ENCODE measurements at places on chromosomes 16 and 17. TPM values are rescaled to one million over a fixed set of nuclear protein-coding genes. Genes with fewer than 3 reads are reported as not detected.

DNA sequence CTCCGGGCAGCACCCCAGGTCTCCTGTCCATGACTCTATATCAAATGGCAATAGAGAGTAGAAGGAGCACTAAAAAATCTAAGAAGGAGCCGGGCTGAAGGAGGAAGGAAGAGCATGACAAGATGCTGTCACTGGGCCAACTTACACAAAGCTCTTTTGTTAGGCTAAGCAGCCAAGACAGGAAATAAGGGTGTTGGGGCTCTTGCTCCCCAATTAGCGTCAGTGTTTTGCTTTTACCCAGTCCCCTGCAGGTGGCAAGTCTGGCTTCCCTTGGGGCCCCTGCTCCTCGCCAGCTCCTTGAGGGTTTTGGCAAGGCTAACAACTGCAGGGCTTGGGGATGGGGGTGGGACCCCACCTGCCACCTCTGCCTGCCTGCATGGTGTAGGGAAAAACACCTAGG, 120.5 kb downstream of the CCT6B start:
- no peaks in the 10 kb centered on the region for H3K36me3 ChIP-seq
- peaks cover 59% of the 10 kb centered on the region for H3K4me1 ChIP-seq
- DNase-seq = no peak

DNA sequence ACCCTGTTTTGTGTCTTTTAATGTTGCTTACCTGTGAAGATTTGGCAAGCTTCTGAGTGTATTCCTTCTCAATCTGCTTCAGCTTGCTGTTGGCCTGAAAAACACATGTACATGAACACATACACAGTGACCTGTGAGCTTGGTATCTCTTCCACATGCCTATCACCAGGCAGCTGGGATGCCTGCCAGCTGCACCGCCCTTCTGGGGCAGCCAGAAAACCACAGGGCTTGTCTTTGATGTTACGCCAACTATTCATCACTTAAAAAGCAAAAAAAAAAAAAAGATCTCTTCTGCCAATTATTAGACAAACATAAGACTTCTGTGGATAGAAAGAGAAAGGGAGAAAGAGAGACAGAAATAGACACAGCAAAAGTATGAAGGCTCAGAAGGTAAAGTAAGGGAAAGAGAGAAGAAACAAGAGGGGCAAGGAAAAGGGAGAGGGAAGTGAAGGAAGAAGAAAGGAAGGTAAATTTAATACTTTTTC, 189.2 kb upstream of the AXIN2 start:
- no peaks in the 10 kb centered on the region for H3K27me3 ChIP-seq
- H3K4me1 ChIP-seq = peaks cover 9% of the 10 kb centered on the region
- H3K4me3 ChIP-seq = no peak overlapping the region
- peak; percentile 63 for DNase-seq
- H3K27ac ChIP-seq = no peak overlapping the region

CHST4 gene
- total RNA-seq = not detected

- H3K4me1 ChIP-seq = peaks cover 7% of the 10 kb centered on the region
- H3K27me3 ChIP-seq = no peaks in the 10 kb centered on the region
- no peak overlapping the region for H3K27ac ChIP-seq
- peaks cover 16% of the 10 kb centered on the region for H3K36me3 ChIP-seq
Observed at GRCh38 chr17:45639297-45639849, 144.7 kb upstream of the CRHR1 start.

DNA sequence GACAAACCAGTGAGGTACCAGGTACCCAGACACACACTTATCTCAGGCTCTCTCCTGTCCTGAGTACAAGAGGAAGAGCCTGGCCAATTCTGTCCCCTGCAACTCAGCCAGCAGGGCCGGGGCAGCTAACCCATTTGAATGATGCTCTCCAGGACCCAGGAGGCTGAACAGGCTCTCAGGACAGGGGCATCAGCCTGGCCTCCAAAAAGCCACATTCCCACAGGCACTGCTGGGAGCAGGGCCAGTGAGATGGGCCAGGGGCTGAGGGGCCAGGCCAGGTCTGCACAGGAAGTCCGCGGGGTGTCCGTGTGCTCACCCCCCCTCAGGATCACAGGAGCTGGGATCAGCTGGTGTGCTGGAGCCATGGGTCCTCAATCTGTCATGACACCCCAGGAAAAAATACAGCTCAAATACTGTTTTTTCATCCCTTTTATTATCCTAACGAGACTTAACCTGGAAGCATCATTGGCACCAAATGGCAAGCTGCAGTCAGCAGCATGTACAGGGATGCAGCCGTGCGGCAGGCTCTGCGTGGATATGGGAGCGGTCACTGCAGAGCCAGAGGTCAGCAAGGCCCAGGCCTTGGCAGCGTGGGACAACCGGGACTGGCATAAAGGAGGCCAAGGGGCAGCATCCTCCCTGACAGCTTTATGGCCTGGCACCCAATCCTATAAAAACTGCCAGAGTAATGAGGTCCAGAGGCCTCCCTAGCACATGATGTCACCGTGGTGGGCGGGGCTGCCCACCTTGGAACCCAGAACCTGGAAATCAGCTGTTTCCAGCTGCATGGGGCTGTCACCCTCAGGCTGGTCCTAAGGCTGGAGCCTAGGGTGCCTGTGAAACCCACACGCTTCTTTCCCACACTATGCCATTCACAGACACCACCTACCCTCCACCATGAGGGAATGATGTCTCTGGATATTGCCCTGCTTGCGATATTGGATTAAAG, 276.7 kb downstream of the C16orf95 start:
- H3K4me1 ChIP-seq = no peaks in the 10 kb centered on the region
- H3K27ac ChIP-seq = no peak overlapping the region
- H3K4me3 ChIP-seq = no peak overlapping the region
- H3K36me3 ChIP-seq = no peaks in the 10 kb centered on the region

GRCh38 chr17:29726715-29727252, 104.1 kb upstream of the CORO6 start:
- peaks cover 3% of the 10 kb centered on the region for H3K36me3 ChIP-seq
- no peaks in the 10 kb centered on the region for H3K27me3 ChIP-seq
- H3K4me1 ChIP-seq = peaks cover 48% of the 10 kb centered on the region

- no peak for DNase-seq
- H3K4me3 ChIP-seq = no peak overlapping the region
- no peaks in the 10 kb centered on the region for H3K36me3 ChIP-seq
- no peak overlapping the region for H3K27ac ChIP-seq
Observed at GRCh38 chr17:3474212-3474611, 1.6 kb upstream of the ASPA start.

GRCh38 chr16:66337463-66338188, 28.9 kb upstream of the CDH5 start:
- no peaks in the 10 kb centered on the region for H3K4me1 ChIP-seq
- H3K27ac ChIP-seq = no peak overlapping the region
- peaks cover 7% of the 10 kb centered on the region for H3K27me3 ChIP-seq
- H3K4me3 ChIP-seq = no peak overlapping the region

- H3K4me1 ChIP-seq = peaks cover 28% of the 10 kb centered on the region
- H3K36me3 ChIP-seq = peaks cover 12% of the 10 kb centered on the region
- no peak for DNase-seq
- no peak overlapping the region for H3K27ac ChIP-seq
- no peak overlapping the region for H3K4me3 ChIP-seq
- H3K27me3 ChIP-seq = no peaks in the 10 kb centered on the region
Observed at GRCh38 chr17:3691617-3692067, 4.3 kb downstream of the P2RX5 start.

GPR142 gene
- total RNA-seq = not detected

ZG16B gene
- total RNA-seq = not detected

RNF43 gene
- 1.9 TPM for total RNA-seq

EXOC3L1 gene
- not detected for total RNA-seq

DNA sequence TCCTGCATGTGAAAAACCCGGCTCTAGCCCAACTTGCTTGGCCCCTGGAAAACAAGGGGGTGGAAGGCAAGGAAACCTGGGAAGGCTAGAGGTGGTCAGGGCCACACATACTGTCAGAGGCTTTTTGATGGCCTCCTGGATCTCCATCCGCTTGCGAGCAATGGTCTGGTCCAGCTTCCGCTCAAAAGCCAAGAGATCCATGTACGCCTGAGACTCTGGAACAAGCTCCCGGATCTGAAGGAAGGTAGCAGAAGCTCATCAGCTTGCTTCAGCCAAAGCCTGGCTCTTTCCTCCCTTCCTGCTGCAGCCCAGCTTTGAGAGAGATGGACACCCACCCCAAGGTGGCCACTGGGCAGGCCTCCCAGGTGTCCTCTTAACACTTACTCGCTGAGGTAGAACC, 5.7 kb downstream of the SMARCD2 start:
- H3K36me3 ChIP-seq = peaks cover 69% of the 10 kb centered on the region
- H3K4me3 ChIP-seq = no peak overlapping the region
- no peak overlapping the region for H3K27ac ChIP-seq

DNA sequence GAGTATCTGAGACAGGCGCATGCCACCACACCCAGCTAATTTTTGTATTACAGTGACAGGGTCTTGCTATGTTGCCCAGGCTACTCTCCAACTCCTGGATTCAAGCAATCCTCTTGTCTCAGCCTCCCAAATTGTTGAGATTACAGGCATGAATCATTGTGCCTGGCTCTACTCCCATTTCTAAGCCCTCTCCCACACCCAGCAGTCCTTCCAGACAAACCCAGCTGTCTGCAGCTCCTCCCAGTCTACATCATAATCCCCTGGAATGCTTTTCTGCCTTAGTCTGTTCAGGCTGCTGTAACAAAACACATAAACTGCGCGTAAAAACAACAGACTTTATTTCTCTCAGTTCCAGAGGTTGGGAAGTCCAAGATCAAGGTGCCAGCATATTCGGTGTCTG, 144.5 kb downstream of the GRIN2A start:
- H3K27ac ChIP-seq = no peak overlapping the region
- H3K4me3 ChIP-seq = no peak overlapping the region
- no peaks in the 10 kb centered on the region for H3K36me3 ChIP-seq
- peaks cover 3% of the 10 kb centered on the region for H3K4me1 ChIP-seq

KRT31 gene
- not detected for total RNA-seq

- no peaks in the 10 kb centered on the region for H3K36me3 ChIP-seq
- DNase-seq = no peak
- no peaks in the 10 kb centered on the region for H3K4me1 ChIP-seq
- H3K27me3 ChIP-seq = no peaks in the 10 kb centered on the region
- H3K4me3 ChIP-seq = no peak overlapping the region
Observed at GRCh38 chr16:48511716-48512115, 98.3 kb downstream of the N4BP1 start.

CLDN7 gene
- 1.2 TPM for total RNA-seq

GRCh38 chr17:50289991-50290702, 15.9 kb downstream of the TMEM92 start:
- peaks cover 3% of the 10 kb centered on the region for H3K27me3 ChIP-seq
- no peaks in the 10 kb centered on the region for H3K4me1 ChIP-seq
- no peak overlapping the region for H3K4me3 ChIP-seq
- no peaks in the 10 kb centered on the region for H3K36me3 ChIP-seq
- DNase-seq = no peak
- H3K27ac ChIP-seq = no peak overlapping the region

DNA sequence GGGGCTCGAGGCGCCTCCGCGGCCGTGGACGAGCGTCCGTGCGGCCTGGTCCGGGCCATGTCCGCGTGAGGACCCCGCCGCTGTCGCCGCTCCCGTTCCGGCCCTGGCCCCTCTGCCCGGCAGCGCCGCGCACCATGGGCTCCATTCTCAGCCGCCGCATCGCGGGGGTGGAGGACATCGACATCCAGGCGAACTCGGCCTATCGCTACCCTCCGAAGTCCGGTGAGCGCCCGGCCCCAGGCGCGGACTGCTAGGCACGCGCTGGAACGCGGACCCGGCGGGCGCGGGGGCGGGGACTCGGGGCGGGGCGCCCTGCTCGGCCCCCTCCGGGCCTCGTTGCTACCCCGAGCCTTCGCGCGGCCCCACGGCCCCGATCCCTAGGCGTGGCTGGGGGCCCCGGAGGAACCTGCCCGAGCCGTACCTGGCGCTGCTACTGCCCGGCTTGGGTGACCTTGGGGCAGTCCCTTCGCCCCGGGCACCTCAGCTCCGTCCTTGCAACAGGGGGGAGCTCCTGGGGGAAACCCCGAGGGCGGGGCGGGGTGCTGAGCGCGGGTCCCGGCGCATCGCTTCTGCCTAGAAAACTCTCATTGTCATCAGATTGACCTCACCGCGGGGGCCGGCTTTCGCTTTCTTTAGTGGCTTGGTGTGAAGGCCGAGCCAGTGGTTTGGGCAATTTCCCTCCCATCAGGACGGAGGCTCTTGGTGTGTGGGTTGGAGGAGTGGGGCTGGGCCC, 367 bp downstream of the MGRN1 start:
- H3K4me3 ChIP-seq = peak overlapping the region; percentile 85
- peaks cover 29% of the 10 kb centered on the region for H3K4me1 ChIP-seq
- no peaks in the 10 kb centered on the region for H3K27me3 ChIP-seq

TMEM100 gene
- total RNA-seq = not detected

ZNF205 gene
- not detected for total RNA-seq

DNA sequence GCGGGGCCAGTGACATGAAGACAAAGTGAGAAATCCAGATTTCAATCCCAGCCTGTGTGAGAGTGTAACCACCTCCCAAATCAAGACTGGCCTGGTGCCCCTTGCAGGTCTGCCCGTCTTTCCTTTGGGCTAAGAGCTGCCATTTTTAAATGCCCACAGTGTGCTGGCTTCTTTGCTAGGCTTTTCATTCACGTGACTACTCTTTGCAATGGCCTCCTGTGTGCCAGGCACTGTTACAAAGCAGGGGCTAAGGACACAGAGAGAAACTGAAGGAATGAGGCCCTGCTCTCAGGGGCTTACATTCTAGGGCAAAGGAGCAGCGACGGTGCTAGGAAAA, 269 bp upstream of the ZSCAN10 start:
- H3K27me3 ChIP-seq = no peaks in the 10 kb centered on the region
- DNase-seq = no peak
- H3K27ac ChIP-seq = no peak overlapping the region
- no peaks in the 10 kb centered on the region for H3K36me3 ChIP-seq

TMEM204 gene
- 20.5 TPM for total RNA-seq

DNA sequence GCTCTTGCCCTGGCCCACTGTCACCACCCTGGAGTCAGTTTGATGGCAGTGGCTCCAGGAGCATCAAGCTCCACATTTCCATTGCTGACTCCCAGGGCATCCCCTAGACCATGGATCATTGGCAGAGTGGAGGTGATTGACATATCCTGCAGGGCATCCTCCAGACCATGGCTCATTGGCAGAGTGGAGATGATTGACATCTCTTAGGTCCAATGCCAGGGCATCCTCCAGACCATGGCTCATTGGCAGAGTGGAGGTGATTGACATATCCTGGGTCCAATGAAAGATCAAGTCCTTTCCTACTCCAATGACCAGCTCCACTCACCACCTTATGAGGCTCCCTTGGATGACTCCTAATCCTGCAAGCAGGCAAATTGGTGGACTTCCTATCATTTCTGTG, 174.3 kb upstream of the NLRP1 start:
- peaks cover 18% of the 10 kb centered on the region for H3K27me3 ChIP-seq
- H3K4me3 ChIP-seq = no peak overlapping the region
- no peaks in the 10 kb centered on the region for H3K4me1 ChIP-seq

- H3K27ac ChIP-seq = peak overlapping the region; percentile 25
- H3K36me3 ChIP-seq = peaks cover 24% of the 10 kb centered on the region
- peak; percentile 80 for DNase-seq
- H3K4me1 ChIP-seq = peaks cover 83% of the 10 kb centered on the region
- peak overlapping the region; percentile 48 for H3K4me3 ChIP-seq
- H3K27me3 ChIP-seq = no peaks in the 10 kb centered on the region
Observed at GRCh38 chr17:82238472-82239201, 9.8 kb downstream of the SLC16A3 start.
